GM04504 (cell line): ENCODE measurements at places on chromosomes 16 and 17.

GRCh38 chr16:2970563-2970962, 1.4 kb downstream of the PAQR4 start:
- no peak for DNase-seq

GRCh38 chr16:3356118-3356517, 429 bp downstream of the OR2C1 start:
- DNase-seq = no peak

- DNase-seq = no peak
Measured at GRCh38 chr17:76089680-76090516, 10.9 kb downstream of the ZACN start.

GRCh38 chr17:5024604-5025003, 10.6 kb downstream of the SLC52A1 start:
- DNase-seq = no peak
